ENCODE measurements at places on chromosomes 6 and 20. TPM values are rescaled to one million over a fixed set of nuclear protein-coding genes. Genes with fewer than 3 reads are reported as not detected.

Gene CCR6
- not detected for total RNA-seq

Gene PAK5
- not detected for total RNA-seq

Gene GHRH
- total RNA-seq = not detected

Gene SNRNP48
- total RNA-seq = 14.4 TPM

Gene SALL4
- total RNA-seq = 2.3 TPM

Gene MRPL14
- total RNA-seq = 43.9 TPM

Gene MICA
- total RNA-seq = 13.7 TPM

Gene BTN1A1
- not detected for total RNA-seq

Gene VIP
- total RNA-seq = not detected

Gene TENT5A
- 94.4 TPM for total RNA-seq

Gene IRAK1BP1
- total RNA-seq = 11.3 TPM

Gene CEP57L1
- total RNA-seq = 29.8 TPM

Gene PHACTR3
- not detected for total RNA-seq

Gene SLC44A4
- total RNA-seq = 0.07 TPM

Gene NHSL1
- total RNA-seq = 25.2 TPM

Gene CST7
- total RNA-seq = not detected

Gene OR2B6
- not detected for total RNA-seq

Gene FARS2
- 10.4 TPM for total RNA-seq

Gene DYNLT2
- 1.3 TPM for total RNA-seq

Gene CST5
- not detected for total RNA-seq

Gene TOMM6
- total RNA-seq = 142 TPM

Gene HSPA12B
- total RNA-seq = not detected

Gene MCCD1
- total RNA-seq = not detected

Gene RAB32
- 41.9 TPM for total RNA-seq

Gene MCHR2
- not detected for total RNA-seq

Gene TMEM170B
- total RNA-seq = 15.0 TPM

Gene PFDN4
- total RNA-seq = 149 TPM

Gene CTCFL
- not detected for total RNA-seq

Gene SLC22A16
- total RNA-seq = not detected

Gene JAG1
- 8.2 TPM for total RNA-seq

Gene MAS1
- total RNA-seq = not detected

Gene SRMS
- not detected for total RNA-seq

Gene DEFB127
- not detected for total RNA-seq

Gene CDSN
- total RNA-seq = not detected

Gene PRICKLE4
- total RNA-seq = 0.40 TPM

Gene ADGRB3
- total RNA-seq = 2.3 TPM

Gene ZC3H12D
- total RNA-seq = 0.02 TPM

Gene KIAA0408
- not detected for total RNA-seq

Gene DSP
- total RNA-seq = 0.07 TPM

Gene LINC00237
- not detected for total RNA-seq

Gene KIZ
- total RNA-seq = 17.6 TPM

Gene SERPINB6
- total RNA-seq = 90.0 TPM

Gene ZNF341
- total RNA-seq = 2.4 TPM

Gene SPATS1
- not detected for total RNA-seq

Gene HMGCLL1
- 0.07 TPM for total RNA-seq

Gene EFCAB8
- total RNA-seq = not detected

Gene ALDH8A1
- total RNA-seq = not detected

Gene SAMD3
- total RNA-seq = not detected

Gene PSORS1C2
- not detected for total RNA-seq

Gene GTSF1L
- not detected for total RNA-seq

Gene IMPG1
- total RNA-seq = not detected

Gene PNPLA1
- not detected for total RNA-seq

Gene CD109
- total RNA-seq = 36.3 TPM

Gene FAM184A
- total RNA-seq = 0.35 TPM

Gene VWA7
- total RNA-seq = 0.47 TPM

Gene TM9SF4
- total RNA-seq = 44.1 TPM

Measured in NCI-H460 (cell line).